ENCODE measurements at places on chromosomes 4 and X.

DNA sequence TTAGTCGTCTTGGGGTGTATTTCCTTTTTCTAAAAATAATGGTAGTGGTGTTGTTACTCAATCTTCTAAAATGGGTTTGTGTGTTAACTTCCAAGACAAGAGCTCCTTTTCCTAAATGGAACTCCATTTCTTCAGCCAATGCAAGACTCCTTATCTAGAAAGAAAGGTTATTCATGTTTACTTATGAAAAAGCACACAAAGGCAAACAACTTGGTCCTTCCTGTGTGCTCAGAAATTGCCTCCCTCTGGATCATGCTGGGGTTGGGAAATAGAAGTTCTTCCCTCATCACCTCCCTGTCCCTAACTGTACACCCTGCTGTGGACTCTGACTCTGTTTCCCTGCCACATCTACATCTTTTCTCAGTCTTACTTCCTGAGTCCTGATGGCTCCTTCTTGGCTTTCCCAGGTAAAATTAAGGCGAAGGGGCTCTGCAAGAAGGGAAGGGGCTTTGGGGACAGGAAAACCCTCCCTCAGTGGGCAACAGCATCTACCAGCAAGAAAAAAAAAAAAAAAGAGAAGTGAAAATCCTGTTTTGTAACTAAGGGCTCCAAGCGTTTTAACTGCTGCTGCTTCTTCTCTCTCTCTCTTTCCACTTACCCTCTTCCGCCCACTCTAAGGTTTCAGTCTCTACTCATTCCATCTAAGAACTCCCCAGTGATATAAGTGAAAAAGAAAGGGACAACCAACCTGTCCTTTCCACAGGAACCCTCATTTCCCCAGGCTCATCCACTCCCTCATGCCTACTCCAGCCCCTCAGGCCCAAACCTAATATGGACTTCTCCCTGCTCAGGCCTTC lies 19.8 kb upstream of the TASL start:
- no peak for DNase-seq

DNA sequence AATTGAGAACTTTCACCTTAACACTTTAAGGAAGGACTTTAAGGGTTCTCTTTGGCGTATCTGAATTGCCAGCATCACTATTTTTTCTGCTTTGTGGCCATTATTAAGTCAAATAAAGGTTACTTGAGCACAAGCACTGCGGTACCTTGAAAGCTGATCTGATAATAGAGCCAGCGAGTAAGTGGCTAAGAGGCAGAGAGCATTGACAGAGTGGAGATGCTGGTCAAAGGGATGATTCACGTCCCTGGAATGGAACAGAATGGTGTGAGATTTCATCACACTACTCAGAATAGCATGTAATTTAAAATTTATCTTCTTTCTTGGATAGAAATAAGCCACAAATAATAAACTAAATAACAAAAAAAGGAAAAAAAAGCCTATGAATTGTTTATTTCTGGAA lies 57.1 kb upstream of the NPFFR2 start:
- no peak for DNase-seq

- DNase-seq: no peak
These were observed 214.0 kb upstream of the UGT8 start for GRCh38 chr4:114384629-114385028.

DNA sequence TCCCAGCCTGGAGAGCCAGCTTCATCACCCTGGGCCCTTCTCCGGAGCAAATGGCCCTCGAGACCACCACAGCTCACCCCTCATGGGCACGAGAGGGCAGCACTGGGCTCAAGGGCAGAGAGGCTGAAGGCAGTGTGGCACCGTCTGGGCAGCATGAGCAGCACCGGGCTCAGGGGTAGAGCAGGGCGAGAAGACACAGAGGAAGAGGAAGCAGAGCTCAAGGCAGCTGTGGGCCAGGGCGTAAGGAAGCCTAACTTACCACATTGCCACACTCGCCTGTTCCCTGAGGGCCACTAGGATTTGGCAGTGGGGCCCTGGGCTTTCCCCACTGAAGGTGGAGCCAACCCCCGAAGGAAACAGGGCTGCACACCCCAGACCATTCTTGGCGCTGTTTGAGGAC lies 15.5 kb downstream of the ZNF185 start:
- DNase-seq: no peak

- DNase-seq: no peak
These were observed 675.1 kb downstream of the GRXCR1 start for GRCh38 chr4:43567644-43568043.

- DNase-seq: no peak
These were observed 40.6 kb downstream of the WDR1 start for GRCh38 chr4:10075953-10076391.

- DNase-seq: no peak
These were observed 24.3 kb downstream of the PDE5A start for GRCh38 chr4:119604266-119604665.

- no peak for DNase-seq
These were observed 56.9 kb upstream of the ADRA2C start for GRCh38 chr4:3709061-3709845.

GRCh38 chr4:53702334-53703266 lies 111.3 kb upstream of the LNX1 start:
- DNase-seq: no peak

DNA sequence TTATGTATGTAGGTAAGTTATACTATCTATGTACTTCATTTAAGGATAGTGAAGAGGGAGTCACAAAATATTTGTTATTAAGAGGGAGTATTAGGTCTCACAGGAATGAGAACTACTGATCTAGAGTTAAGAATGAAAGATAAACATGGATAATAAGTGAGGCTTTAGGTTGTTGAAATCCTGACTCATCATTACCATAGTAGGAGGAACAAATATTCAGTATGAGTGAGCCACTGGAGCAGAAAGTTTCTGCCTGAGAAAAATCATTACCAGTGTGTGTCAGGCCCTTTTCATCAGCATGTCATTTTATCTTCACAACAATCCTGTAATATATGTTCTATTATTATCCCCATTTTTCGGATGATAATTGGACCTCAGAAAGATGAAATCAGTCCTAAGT lies 27.2 kb upstream of the IGSF1 start:
- no peak for DNase-seq

GRCh38 chrX:106611317-106611678 lies 480 bp upstream of the RADX start:
- DNase-seq: no peak

- DNase-seq: no peak
These were observed 33.6 kb upstream of the ARX start for GRCh38 chrX:25049357-25049756.

- no peak for DNase-seq
These were observed 1159.7 kb upstream of the PCDH7 start for GRCh38 chr4:29560452-29560851.

- DNase-seq: no peak
These were observed 47.2 kb downstream of the DMP1 start for GRCh38 chr4:87697272-87697671.

DNA sequence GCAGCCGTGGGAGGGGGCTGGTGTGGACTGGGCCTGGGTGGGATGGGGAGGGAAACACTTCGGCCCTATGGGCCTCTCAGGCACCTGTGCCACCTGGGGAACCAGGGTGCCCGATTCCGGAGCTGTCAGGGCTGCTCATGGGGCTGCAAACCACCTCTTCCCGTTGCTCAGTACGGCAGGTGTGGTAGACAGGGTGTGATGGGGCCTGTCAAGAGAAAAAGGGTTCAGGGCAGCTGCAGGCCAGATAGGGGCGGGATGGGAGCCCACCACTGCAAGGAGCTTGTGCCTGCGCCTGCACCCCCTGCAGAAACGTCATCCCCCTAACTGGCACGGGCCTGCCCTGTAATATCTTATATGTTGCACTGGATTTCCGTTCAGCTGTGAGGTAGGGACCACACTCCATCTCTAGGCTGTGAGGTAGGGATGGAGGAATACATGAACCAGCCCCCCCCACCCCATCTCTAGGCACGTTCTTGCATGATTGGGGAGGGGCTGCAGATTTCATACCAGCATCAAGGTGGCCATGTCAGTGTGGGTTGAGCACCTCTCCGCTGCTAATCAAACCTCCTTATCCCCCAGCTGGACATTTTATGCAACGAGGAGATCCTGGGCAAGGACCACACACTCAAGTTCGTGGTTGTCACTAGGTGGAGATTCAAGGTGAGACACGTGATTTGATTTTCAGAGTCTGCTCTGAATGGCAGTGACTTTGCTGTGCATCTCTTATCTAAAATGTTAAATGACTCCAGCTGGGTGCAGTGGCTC lies 59.0 kb downstream of the PCGF3 start:
- DNase-seq: no peak

DNA sequence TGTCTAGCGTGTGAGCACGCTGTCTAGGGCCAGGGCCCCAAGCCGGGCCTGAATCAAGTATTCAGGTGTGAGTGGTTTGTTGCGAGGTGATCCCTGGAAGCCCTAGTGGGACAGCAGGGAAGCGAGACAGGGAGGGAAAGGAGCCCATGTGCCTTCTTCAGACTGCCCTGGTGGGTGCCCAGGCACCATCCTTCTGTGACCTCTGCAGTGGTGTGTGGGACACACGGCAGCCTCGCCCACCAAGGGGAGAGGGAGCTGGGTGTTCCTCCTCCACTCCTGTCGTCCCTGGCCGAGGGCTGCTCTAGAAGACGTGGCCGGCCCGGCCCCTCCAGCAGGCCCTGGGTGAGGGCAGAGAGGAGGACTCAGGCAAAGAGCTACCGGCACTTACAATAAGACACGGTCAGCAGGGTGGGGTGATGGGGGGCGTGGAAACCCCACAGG lies 47.4 kb downstream of the HTRA3 start:
- DNase-seq: no peak

- DNase-seq: peak; percentile 23
These were observed 840 bp upstream of the RPL34 start for GRCh38 chr4:108619372-108620100.

DNA sequence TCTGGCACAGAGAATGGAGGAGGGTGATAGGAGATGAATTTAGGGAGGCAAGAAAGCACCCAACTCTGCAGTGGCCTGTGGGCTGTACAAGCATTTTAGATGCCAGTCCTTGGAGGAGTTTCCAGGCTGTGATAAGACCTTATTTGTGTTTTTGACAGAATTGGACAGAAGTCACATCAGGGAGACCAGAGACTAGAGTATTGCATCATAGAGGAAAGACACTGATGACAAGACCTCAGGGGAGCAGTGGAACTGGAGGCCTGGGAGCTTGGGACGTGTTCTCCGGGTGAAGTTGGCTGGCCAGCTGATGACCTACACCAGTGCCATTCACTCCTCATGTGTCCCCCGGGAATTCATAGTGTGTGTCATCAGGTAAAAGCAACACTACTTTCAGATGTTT lies 284.0 kb upstream of the ZFP42 start:
- DNase-seq: no peak

DNA sequence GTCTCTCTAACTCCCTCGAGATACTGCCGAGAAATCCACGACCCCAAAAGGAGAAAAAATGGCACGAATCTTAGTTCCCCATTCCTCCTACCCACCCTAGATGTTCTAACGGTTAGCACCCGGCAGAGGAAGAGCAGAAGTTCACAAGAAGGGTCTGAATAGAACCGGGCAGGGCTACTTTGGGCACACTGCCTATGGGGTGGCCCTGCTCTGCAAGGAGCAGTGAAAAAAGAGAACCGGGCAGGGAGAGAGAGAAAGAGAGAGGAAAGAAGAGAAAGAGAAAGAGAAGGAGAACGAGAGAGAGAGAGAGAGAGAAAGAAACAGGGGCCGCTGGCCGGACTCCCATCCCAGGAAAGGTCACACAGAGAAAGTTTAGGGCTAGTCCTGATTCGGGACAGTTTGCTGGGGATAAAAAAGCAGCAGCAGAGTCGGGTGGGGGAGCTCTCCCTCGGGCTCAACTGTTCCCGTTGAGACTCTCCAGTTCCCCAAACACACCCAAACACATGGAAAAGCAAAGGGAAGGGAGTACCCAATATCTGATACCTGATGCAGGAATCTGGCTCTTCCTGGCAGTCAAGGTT lies 468 bp downstream of the GLA start:
- DNase-seq: no peak

DNA sequence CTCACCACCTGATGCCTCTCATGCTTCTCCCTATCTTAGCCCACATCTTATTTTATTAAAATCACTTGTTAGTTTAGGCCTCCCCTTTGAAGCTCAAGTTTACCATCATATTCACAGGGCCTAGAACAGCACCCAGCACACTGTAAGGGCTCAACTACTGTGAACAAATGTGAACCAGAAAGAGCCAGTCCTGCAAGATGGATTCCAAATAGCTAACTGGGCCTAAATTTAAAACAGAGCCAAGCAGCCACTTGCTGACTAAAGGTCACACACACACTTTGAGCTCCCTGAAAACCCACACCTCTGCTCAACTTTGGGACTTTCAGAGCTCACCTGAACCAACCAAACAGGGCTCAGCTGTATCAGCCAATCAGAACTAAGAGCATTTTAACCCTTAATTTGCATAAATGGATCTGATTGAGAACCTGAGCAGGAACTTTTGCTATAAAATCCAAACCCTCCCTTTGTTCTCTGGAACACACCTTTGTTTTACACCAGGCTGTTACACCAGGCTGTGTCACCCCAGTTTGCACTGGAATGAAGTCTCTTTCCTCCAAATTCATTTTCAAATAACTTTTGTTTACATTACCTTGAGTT lies 62.1 kb upstream of the EXOC1L start:
- DNase-seq: no peak

DNA sequence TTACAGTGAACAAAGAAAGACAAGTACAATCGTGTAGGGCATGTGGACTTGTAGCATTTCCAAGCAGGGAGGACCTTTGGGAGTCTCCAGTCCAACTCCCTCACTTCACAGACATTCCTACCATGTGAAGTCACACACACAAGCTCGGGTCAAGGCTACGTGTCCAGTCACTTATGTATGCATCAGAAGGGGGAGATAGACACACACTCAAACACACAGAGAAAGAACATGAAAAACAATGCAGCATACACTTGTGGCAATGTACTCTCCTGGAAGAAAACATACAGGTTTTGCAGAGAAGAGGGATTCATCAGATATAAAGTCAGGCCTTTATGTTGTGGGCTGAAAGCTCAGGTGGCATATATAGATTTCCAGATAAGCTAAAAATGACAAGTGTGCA lies 136.1 kb upstream of the MID1 start:
- no peak for DNase-seq

DNA sequence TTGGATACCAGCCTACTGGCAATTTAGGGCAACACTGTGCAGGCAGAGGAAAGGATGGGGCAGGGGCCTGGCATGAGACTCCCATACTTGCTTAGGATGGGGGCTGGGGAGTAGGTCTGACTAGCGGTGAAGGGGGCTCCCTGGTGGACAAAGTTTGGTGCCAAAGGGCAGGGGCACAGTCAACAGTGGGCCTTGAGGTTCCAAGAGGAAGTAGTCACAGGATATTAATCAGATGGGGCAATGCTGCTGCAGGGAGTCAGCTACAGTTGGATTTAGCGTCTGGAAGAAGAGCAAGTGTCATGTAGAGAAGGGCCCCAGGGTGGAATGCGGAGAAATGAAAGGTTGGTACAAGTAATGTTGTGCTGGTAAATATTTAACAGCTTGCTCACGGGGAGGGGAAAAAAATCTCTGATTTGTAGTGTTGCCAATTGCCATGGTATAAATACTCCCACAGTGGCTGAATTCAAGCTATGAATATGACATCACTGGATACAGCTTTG lies 139.4 kb downstream of the PJA1 start:
- no peak for DNase-seq

- no peak for DNase-seq
These were observed 602.0 kb upstream of the CPEB2 start for GRCh38 chr4:14400307-14400706.

Data from activated T-cell treated with anti-CD3 and anti-CD28 coated beads, Interleukin-2, amount 50 U/mL, for 4 hours (primary cell).